ENCODE measurements at places on chromosomes 5 and 9.

- no peaks in the 10 kb centered on the region for H3K4me1 ChIP-seq
- H3K27ac ChIP-seq = no peak overlapping the region
- no peaks in the 10 kb centered on the region for H3K36me3 ChIP-seq
- DNase-seq = peak; percentile 11
- H3K27me3 ChIP-seq = no peaks in the 10 kb centered on the region
- no peak overlapping the region for H3K4me3 ChIP-seq
These were observed 61.0 kb downstream of the ARL15 start for GRCh38 chr5:54249210-54250028.

- H3K4me3 ChIP-seq = no peak overlapping the region
- DNase-seq = no peak
- H3K36me3 ChIP-seq = peaks cover 20% of the 10 kb centered on the region
- no peaks in the 10 kb centered on the region for H3K27me3 ChIP-seq
- no peak overlapping the region for H3K27ac ChIP-seq
These were observed 7.0 kb downstream of the CENPP start for GRCh38 chr9:92332577-92333281.

DNA sequence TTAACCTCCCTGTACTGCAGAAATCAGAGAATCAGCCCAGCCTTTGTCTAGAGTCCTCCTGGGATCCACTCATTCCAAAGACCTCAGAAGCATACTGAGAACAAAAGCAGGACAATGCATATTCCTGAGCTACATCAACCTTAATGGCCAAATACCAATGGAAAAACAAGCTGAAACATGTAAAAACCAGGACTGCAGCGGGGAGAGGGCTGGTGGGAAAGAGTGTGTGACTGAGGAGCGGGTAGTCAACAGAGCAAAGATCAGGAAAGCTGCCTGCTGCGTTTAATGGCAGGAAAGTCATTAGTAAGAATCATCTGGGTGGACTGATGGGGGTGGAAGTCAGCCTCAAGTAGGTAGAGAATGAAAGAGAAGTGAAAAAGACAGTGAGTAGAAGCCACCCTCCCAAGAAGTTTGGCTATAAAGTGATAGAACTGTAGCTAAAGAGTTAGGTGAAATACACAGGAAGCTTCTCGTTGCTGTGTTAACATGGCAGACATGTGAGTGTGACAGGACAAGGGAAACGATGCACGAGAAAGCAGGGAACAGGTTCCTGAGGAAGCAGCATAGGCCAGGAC is 88.1 kb downstream of the OTULIN start:
- H3K27me3 ChIP-seq = no peaks in the 10 kb centered on the region
- no peak overlapping the region for H3K4me3 ChIP-seq
- peaks cover 16% of the 10 kb centered on the region for H3K36me3 ChIP-seq
- no peak for DNase-seq

GRCh38 chr5:68024426-68024825 is 191.1 kb upstream of the PIK3R1 start:
- no peak for DNase-seq
- no peaks in the 10 kb centered on the region for H3K4me1 ChIP-seq
- no peaks in the 10 kb centered on the region for H3K27me3 ChIP-seq
- no peak overlapping the region for H3K27ac ChIP-seq

GRCh38 chr5:122367456-122367855 is 55.4 kb downstream of the SNCAIP start:
- no peak overlapping the region for H3K27ac ChIP-seq
- H3K36me3 ChIP-seq = no peaks in the 10 kb centered on the region
- no peak for DNase-seq
- no peak overlapping the region for H3K4me3 ChIP-seq

DNA sequence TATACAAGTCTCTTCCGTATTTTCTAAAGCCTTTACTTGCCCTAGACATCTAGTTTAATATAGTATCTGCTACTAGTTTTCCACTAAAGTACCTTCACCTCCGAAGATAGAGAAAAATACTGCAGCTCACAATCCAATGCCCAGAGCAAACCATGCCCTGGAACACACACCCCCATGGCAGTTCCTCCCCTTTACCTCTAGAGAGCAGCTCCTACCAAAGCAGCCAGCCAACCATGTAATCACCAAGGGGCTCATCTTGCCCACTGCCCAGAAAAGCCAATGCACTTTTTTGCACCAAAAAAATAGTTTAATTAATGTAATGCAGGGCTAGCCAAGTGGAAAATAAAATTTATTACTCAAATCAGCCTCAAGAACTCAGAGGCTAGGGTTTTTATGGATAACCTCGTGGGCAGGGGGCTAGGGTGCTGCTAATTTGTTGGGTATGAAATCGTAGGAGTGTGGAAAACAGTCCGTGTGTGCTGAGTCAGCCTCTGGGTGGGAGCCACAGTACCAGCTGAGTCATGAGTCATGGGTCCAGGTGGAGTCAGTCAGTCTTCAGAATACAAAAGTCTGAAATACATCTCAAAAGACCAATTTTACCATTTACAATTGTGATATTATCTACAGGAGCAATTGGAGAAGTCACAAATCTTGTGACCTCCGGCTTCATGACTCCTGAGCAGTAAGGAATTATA is 120.1 kb upstream of the ACO1 start:
- no peak overlapping the region for H3K27ac ChIP-seq
- no peaks in the 10 kb centered on the region for H3K4me1 ChIP-seq

DNA sequence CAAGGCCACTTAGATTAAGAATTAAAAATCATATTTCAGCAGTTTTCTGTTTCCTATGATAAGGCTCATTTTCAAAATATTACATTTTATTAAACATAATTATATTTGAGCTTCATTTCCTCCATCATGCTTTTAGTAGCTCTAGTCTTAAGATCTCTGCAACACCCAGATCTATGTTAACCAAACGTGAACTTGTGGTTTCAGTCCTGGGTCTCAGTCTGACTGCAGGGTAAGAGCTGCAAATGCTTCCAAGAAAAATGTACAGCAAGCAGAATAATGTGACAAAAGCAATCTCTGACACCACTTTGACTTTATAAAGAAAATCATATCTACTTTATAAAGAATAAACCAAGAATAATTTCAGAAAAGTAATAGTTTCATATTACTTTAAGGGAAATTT is 512.4 kb downstream of the SEMA5A start:
- no peaks in the 10 kb centered on the region for H3K36me3 ChIP-seq
- DNase-seq = no peak
- H3K4me3 ChIP-seq = no peak overlapping the region
- H3K27me3 ChIP-seq = no peaks in the 10 kb centered on the region
- H3K27ac ChIP-seq = no peak overlapping the region
- H3K4me1 ChIP-seq = no peaks in the 10 kb centered on the region

- no peak overlapping the region for H3K4me3 ChIP-seq
- no peaks in the 10 kb centered on the region for H3K4me1 ChIP-seq
These were observed 158.7 kb downstream of the NMUR2 start for GRCh38 chr5:152246401-152246800.

GRCh38 chr5:22488427-22488826 is 364.7 kb downstream of the CDH12 start:
- no peaks in the 10 kb centered on the region for H3K36me3 ChIP-seq
- no peak overlapping the region for H3K27ac ChIP-seq
- no peak overlapping the region for H3K4me3 ChIP-seq
- DNase-seq = no peak
- H3K4me1 ChIP-seq = no peaks in the 10 kb centered on the region

DNA sequence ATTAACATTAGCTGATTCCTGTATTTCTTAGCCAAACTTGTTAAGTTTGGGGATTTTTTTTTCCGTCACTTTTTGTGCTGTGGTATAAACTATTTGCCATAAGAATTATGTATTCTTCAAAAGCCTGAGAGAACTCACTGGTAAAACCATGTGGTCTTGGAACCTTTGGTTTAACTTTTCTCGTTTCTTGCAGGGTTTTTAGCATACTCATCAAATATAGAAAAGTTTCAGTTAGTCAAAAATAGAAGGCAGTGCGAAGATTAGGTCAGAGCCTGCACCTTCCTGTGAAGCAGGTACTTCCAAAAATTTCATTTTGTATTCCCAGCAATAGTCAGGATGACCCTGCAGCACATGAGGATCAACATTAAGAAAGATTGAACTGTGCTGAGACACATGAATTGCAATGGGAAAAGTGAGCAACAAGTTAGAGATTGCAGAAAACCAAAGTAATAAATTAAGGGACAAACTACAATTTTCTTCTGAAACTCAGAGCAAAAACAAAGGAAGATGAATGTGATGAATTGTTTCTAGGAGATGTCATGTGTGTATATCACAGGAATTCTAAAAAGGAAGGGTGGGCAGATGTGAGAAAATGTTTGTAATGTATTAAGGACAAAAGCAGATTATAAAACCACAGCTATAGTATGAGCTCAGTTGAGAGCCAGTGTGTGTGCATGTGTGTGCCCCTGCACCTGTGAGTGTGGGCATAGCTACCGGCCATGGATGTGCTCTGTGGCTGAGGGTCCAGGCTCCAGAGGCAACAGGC is 102.2 kb downstream of the ANGPTL2 start:
- H3K4me1 ChIP-seq = no peaks in the 10 kb centered on the region
- H3K27me3 ChIP-seq = peaks cover 24% of the 10 kb centered on the region
- H3K4me3 ChIP-seq = no peak overlapping the region
- no peak for DNase-seq

- no peak for DNase-seq
- H3K27ac ChIP-seq = no peak overlapping the region
- H3K4me1 ChIP-seq = no peaks in the 10 kb centered on the region
- H3K27me3 ChIP-seq = peaks cover 7% of the 10 kb centered on the region
- no peaks in the 10 kb centered on the region for H3K36me3 ChIP-seq
These were observed 24.2 kb downstream of the HMCN2 start for GRCh38 chr9:130289711-130290241.

GRCh38 chr9:34250721-34251120 is 71.9 kb downstream of the UBAP1 start:
- no peak overlapping the region for H3K27ac ChIP-seq
- H3K36me3 ChIP-seq = peaks cover 16% of the 10 kb centered on the region
- H3K4me3 ChIP-seq = no peak overlapping the region
- no peak for DNase-seq
- H3K27me3 ChIP-seq = no peaks in the 10 kb centered on the region

All from activated CD4-positive, alpha-beta T cell treated with anti-CD3 and anti-CD28 coated beads, Interleukin-2, amount 10 ng/mL, durations not matched to agents 7 days and 5 days (primary cell).